ENCODE measurements at places on chromosomes 6 and 20. TPM values are rescaled to one million over a fixed set of nuclear protein-coding genes. Genes with fewer than 3 reads are reported as not detected.

- DNase-seq: no peak
Observed at GRCh38 chr6:134875367-134875766, 74.5 kb downstream of the ALDH8A1 start.

IMPG1 gene
- total RNA-seq: not detected

DNA sequence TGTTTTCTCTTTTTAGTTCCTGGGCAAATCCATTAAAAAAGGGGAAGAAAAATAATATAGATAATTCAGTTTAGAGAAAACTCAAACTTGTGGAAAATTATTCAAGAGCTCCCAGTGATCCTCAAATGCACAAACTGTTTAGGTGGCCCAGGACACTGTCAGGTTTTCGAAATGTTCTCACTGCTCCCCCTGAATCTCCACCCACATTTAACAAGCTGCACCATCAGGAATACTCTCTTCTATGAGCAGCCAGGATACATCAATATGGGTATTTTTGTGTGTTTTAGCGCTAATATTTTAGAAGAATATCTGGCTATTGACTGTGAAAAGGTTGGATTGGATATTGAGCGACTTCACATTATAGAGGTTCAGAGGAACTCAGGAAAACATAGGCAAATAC is 43.9 kb downstream of the OR2B2 start:
- no peak for DNase-seq

DNA sequence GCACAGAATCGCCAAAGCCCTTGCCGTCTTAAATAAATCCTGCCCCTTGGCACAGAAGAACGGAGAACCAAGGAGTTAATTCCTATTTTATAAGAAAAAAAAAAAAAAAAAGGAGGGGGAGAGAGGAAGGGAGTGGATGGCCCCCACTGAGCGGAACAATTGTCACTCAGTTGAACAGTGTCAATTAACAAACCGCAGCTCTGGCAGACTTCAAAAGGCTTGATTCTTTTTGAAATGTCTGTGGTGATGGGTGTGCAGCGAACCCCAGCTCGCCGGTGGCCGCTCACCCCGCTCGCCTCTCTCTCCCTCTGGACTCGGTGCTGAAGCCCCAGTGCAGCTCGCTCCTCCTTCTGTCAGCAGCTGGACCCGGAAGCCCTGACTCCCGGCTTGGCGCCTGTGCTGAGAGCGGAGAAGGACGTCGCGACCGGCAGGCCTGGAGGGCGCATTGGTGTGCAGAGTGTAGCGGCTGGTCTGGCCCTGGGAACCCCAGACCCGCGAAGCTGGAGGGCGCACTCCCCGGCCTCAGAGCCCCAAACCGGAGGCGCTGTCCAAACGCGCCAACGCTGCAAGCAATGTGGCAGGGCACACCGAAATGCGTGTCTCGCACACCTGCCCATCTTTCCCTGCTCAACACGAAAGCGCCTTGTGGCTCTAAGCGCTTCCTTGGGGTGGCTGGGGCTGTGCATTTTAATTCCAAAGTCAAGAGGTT is 3.4 kb downstream of the LINC00237 start:
- DNase-seq: no peak
